ENCODE measurements at places on chromosomes 2 and 18.

DNA sequence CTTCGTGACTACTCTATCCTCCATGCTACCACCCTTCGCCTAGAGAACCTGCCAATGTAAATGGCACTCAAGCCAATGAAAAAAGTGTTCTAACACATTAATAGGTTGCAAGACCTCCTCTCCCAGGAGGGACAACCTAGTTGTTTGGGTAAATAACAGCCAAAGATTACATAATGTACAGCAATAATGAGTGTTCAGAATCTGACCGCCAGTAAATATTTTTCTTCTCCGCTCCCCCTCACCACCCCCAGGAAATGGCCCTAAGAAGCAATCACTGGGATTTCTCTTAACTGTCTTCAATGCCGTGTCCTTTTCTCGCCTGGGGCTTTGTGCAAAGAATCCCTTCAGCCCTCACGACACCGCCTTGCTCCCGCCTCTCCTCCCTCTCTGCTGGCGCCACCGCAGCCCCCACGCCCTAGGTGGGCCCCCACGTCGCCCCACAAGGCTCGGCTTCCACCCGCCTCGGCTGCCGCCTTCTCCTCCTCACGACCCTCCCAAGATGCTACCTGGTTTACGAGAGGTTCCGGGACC, 458 bp downstream of the HYCC2 start:
- no peaks in the 10 kb centered on the region for H3K27me3 ChIP-seq
- peak; percentile 42 for DNase-seq
- peak overlapping the region; percentile 94 for H3K4me3 ChIP-seq
- no peak overlapping the region for H3K27ac ChIP-seq

GRCh38 chr2:111923276-111923804, 24.9 kb downstream of the MERTK start:
- no peaks in the 10 kb centered on the region for H3K27me3 ChIP-seq
- no peak overlapping the region for H3K4me3 ChIP-seq
- no peak overlapping the region for H3K27ac ChIP-seq
- no peaks in the 10 kb centered on the region for H3K36me3 ChIP-seq
- H3K4me1 ChIP-seq: peaks cover 23% of the 10 kb centered on the region
- DNase-seq: no peak

GRCh38 chr2:241989074-241989473, 119.5 kb downstream of the RTP5 start:
- no peak overlapping the region for H3K27ac ChIP-seq
- no peaks in the 10 kb centered on the region for H3K27me3 ChIP-seq
- no peak for DNase-seq
- H3K4me3 ChIP-seq: no peak overlapping the region
- peaks cover 3% of the 10 kb centered on the region for H3K4me1 ChIP-seq
- H3K36me3 ChIP-seq: no peaks in the 10 kb centered on the region

GRCh38 chr18:49151482-49151881, 200.7 kb upstream of the SMAD7 start:
- no peak for DNase-seq
- no peak overlapping the region for H3K27ac ChIP-seq
- H3K36me3 ChIP-seq: peaks cover 3% of the 10 kb centered on the region
- H3K4me3 ChIP-seq: no peak overlapping the region

GRCh38 chr2:127580167-127581049, 44.9 kb downstream of the MYO7B start:
- peaks cover 17% of the 10 kb centered on the region for H3K27me3 ChIP-seq
- no peaks in the 10 kb centered on the region for H3K36me3 ChIP-seq
- H3K27ac ChIP-seq: no peak overlapping the region
- DNase-seq: no peak
- H3K4me3 ChIP-seq: no peak overlapping the region

DNA sequence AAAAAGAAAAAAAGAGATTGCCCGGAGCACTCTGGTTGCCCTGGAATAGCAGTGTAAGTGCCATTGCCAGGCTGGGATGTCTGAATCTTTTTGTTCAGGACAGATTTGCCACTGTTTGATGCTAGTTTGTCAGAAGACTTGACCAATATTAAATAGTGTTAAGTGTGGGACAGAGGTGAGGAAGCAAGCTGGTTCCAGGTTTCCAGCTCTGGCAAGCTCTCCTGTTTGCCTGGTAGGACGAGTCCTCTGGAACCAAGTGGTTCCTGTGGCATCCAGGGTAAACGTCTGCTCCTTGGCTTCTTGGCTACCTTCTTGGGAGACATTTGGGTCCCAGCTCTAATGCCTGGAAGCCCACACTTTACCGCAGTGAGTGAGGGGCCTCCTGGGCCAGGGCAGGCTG, 20.8 kb upstream of the IGFBP5 start:
- H3K4me3 ChIP-seq: no peak overlapping the region
- no peak overlapping the region for H3K27ac ChIP-seq
- H3K27me3 ChIP-seq: peaks cover 10% of the 10 kb centered on the region
- no peaks in the 10 kb centered on the region for H3K36me3 ChIP-seq
- H3K4me1 ChIP-seq: peaks cover 7% of the 10 kb centered on the region

DNA sequence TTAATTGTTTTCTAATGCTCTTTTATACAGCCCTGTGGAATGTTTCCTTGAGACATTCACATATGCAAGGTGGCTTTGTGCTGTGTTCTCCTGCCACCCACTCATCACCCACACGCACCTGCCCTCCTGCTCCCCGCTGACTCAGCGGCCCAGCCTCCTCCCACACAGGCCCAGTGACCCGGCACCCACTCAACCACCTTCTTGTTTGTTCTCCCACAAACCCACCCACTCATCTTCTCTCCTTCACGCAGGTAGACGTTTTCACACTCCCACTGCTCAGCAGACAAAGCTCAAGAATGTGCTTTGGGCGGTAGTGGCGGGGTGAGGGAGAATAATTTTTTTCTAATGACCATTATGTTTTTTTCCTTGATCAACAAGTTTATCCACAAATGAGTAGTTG, 28.6 kb upstream of the NEMP2 start:
- no peaks in the 10 kb centered on the region for H3K36me3 ChIP-seq
- H3K27ac ChIP-seq: no peak overlapping the region
- peaks cover 3% of the 10 kb centered on the region for H3K4me1 ChIP-seq
- no peak for DNase-seq
- no peak overlapping the region for H3K4me3 ChIP-seq
- H3K27me3 ChIP-seq: no peaks in the 10 kb centered on the region

- H3K27me3 ChIP-seq: no peaks in the 10 kb centered on the region
- H3K4me1 ChIP-seq: peaks cover 2% of the 10 kb centered on the region
- peaks cover 7% of the 10 kb centered on the region for H3K36me3 ChIP-seq
Measured at GRCh38 chr2:207073801-207074678, 91.7 kb downstream of the KLF7 start.

- no peaks in the 10 kb centered on the region for H3K27me3 ChIP-seq
- H3K27ac ChIP-seq: no peak overlapping the region
Measured at GRCh38 chr2:235746257-235746934, 252.6 kb downstream of the AGAP1 start.

- no peaks in the 10 kb centered on the region for H3K27me3 ChIP-seq
- H3K27ac ChIP-seq: no peak overlapping the region
- H3K4me3 ChIP-seq: no peak overlapping the region
- DNase-seq: peak; percentile 75
- H3K4me1 ChIP-seq: no peaks in the 10 kb centered on the region
Measured at GRCh38 chr2:32772638-32773447, 145.0 kb downstream of the TTC27 start.

- H3K36me3 ChIP-seq: no peaks in the 10 kb centered on the region
- H3K27ac ChIP-seq: no peak overlapping the region
- H3K4me1 ChIP-seq: peaks cover 1% of the 10 kb centered on the region
- H3K4me3 ChIP-seq: no peak overlapping the region
Measured at GRCh38 chr2:505941-506340, 171.3 kb downstream of the TMEM18 start.

DNA sequence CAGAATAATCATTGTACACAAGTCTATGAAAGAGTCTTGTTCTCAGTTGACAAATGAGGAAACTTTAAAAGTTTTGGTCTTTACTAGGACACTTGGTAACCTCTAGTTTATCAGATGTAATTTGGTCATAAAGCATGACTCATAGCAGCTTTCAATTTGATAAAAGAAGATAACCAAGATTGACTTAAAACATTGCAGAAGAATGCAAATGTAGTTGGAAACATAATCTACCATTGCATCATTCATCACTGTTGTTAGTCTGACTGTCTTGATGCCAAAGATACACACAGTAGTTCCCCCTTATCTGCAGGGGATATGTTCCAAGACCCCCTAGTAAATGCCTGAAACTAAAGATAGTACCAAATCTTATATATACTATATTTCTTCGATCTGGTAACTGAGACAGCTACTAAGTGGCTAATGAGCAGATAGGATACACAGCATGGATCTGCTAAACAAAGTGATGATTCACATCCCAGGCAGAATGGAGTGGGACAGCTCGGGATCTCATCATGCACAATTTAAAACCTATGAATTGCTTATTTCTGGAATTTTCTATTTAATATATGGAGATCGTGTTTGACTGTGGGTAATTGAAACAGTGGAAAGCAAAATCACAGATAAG, 131.4 kb upstream of the CCDC68 start:
- DNase-seq: peak; percentile 41
- H3K27me3 ChIP-seq: no peaks in the 10 kb centered on the region
- no peak overlapping the region for H3K27ac ChIP-seq
- H3K4me3 ChIP-seq: no peak overlapping the region
- H3K36me3 ChIP-seq: no peaks in the 10 kb centered on the region

GRCh38 chr2:221552291-221552690, 19.8 kb downstream of the EPHA4 start:
- no peaks in the 10 kb centered on the region for H3K27me3 ChIP-seq
- no peak for DNase-seq
- no peak overlapping the region for H3K27ac ChIP-seq
- H3K4me1 ChIP-seq: peaks cover 9% of the 10 kb centered on the region
- H3K36me3 ChIP-seq: peaks cover 4% of the 10 kb centered on the region

DNA sequence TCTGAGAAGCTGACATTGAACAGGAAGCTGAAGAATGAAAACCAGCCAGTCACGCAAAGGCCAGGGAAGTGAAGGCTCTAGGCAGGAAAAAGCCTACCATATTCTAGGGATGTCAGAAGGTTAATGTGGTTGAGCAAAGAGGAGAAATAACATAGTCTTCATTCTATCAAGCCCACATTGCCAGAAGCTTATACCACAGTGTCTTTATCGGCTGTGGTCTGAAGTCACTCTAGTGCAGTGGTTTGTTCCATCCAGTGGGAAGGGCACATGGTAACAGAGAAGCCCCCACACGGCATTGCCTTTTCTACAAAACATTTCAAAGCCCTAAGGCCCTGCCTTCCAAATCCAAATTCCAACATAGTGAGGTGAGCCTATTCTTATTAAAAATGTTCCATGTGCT, 311.3 kb downstream of the TNS1 start:
- H3K27me3 ChIP-seq: no peaks in the 10 kb centered on the region
- peaks cover 11% of the 10 kb centered on the region for H3K4me1 ChIP-seq
- no peak overlapping the region for H3K4me3 ChIP-seq
- peak; percentile 17 for DNase-seq
- H3K27ac ChIP-seq: no peak overlapping the region

DNA sequence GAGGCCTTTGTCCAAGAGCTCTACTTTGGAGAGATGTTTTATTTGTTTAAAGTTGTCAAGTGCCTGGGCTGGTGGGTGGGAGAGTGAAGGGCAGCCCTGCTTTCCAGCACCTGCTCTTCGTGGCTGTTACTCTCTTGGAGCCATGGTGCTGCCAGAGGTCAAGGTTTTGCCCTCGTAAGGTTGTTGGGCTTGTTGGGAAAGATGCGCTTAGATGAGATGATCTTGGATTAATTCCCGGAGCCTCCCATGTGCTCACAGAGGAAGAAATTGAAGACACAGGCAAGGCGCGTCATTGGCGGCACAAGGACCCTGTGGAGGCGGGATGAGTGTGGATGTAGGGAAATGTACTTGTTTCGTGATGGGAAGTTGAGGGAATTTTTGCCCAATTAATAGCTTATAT, 27.9 kb downstream of the ZCCHC2 start:
- no peak overlapping the region for H3K4me3 ChIP-seq
- no peaks in the 10 kb centered on the region for H3K27me3 ChIP-seq
- H3K27ac ChIP-seq: no peak overlapping the region
- H3K36me3 ChIP-seq: peaks cover 69% of the 10 kb centered on the region
- no peaks in the 10 kb centered on the region for H3K4me1 ChIP-seq

GRCh38 chr2:33069894-33070651, 123.3 kb downstream of the LTBP1 start:
- DNase-seq: peak; percentile 99
- no peaks in the 10 kb centered on the region for H3K27me3 ChIP-seq
- H3K4me3 ChIP-seq: no peak overlapping the region
- peak overlapping the region; percentile 91 for H3K27ac ChIP-seq

- H3K4me3 ChIP-seq: no peak overlapping the region
- H3K36me3 ChIP-seq: no peaks in the 10 kb centered on the region
- no peaks in the 10 kb centered on the region for H3K27me3 ChIP-seq
- H3K4me1 ChIP-seq: no peaks in the 10 kb centered on the region
- no peak for DNase-seq
Measured at GRCh38 chr18:78906066-78906465, 73.6 kb upstream of the SALL3 start.

DNA sequence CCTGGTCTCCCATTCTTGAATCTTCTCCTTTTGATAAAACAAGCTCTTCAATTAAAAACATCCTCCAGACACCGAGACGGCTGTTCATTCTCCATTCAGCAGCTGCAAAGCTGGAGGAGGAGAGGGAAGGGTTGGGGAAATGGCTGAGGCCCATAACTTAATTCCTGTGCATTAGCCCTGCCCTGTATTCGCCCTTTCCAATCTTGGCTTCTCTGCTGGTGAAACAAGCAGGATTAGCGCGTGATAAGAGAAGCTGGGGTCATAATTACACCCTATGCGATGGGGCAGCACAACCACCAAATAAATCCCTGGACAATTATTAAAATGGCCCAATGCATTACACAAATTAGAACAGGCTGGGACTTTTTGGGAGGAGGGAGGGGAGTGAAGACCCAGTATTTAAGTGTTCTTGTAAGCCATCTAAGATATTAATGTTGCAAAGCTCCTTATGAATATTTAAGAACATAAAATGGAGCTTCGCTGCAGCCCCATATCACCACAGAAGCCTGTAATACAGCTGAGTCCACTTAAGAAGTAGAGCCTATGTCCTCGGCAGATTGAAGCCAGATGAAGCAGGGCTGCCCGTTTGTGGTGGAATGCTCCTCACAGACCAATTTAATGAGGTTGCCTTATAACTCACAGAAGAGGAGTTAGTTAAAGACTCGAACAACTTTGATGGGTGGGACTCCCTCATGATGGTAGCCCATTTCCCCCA, 176.6 kb upstream of the SKOR2 start:
- no peak overlapping the region for H3K27ac ChIP-seq
- no peaks in the 10 kb centered on the region for H3K4me1 ChIP-seq
- no peak overlapping the region for H3K4me3 ChIP-seq
- H3K36me3 ChIP-seq: no peaks in the 10 kb centered on the region

- DNase-seq: no peak
- no peaks in the 10 kb centered on the region for H3K36me3 ChIP-seq
- no peaks in the 10 kb centered on the region for H3K27me3 ChIP-seq
- H3K4me3 ChIP-seq: no peak overlapping the region
Measured at GRCh38 chr18:37720663-37721062, 155.1 kb upstream of the CELF4 start.

GRCh38 chr2:200189964-200190363, 116.5 kb upstream of the SPATS2L start:
- no peaks in the 10 kb centered on the region for H3K36me3 ChIP-seq
- no peak overlapping the region for H3K27ac ChIP-seq
- no peak overlapping the region for H3K4me3 ChIP-seq
- peak; percentile 6 for DNase-seq
- H3K27me3 ChIP-seq: peaks cover 15% of the 10 kb centered on the region

All from mesenchymal stem cell (in vitro differentiated cells and primary cell).